ENCODE measurements at places on chromosomes 2 and 18.

- no peak for DNase-seq
Observed at GRCh38 chr2:230068651-230069055, at the start of gene SLC16A14. SLC16A14 (minus strand) TSS chr2:230068924; CDS start chr2:230059352, 9,572 bp downstream.

DNA sequence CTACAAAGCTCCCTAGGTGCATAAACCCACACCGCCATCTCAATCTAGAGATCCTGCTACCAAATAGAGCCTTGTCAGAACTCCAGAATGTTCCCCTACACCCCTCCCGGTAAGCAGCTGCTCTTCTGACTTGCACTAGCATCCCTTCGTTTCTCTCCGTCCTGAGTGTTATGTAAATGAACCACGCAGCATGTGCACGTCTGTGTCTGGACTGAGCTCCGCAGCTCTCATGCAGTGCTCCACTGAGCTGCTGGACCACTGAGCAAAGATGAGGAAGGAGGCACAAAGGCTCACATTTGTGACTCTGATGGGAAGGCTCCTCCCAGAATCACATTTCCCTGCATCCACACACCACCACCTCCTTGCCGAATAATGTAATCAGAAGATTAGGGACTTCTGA, 203.6 kb downstream of the MYT1L start:
- DNase-seq: no peak

DNA sequence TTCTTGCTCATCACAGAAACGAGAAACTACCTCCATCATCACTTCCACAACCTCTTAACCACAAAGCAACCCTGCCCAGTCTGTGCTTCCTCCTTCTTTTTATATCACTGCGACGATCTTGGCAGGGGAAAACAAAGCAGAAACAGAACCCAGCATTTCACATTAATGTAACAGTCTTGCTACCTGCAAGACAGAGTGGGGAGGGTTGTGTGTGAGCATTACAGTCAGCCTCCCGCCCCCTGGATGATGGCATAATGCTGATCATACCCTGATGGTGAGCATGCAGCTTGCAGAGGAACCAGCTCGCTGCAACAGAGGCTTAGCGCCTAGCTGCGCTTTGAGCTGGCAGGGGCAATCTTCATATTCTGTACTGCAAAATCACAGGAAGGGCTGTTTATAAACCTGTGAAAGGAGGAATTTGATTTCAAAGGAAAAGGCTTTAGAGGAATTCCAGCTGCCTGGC, 376.1 kb downstream of the IRS1 start:
- no peak for DNase-seq

- no peak for DNase-seq
Observed at GRCh38 chr2:146228466-146229058, 1616.3 kb upstream of the ACVR2A start.

- no peak for DNase-seq
Observed at GRCh38 chr2:218313356-218313755, 21.1 kb upstream of the TMBIM1 start.

Data from gastrocnemius medialis (tissue), 4 donors.